ENCODE measurements at places on chromosomes 2 and 18.

GRCh38 chr2:86338778-86339295 lies 1.4 kb upstream of the REEP1 start:
- DNase-seq, result no peak

- no peak for DNase-seq
Observed at GRCh38 chr2:218833023-218833609, 1.5 kb upstream of the PRKAG3 start.

- DNase-seq, result no peak
Observed at GRCh38 chr2:163185160-163185559, 346.6 kb upstream of the KCNH7 start.

- DNase-seq, result no peak
Observed at GRCh38 chr18:21315741-21316197, 73.7 kb downstream of the GREB1L start.

GRCh38 chr2:25420820-25421237 lies 79.1 kb upstream of the DNMT3A start:
- no peak for DNase-seq

- no peak for DNase-seq
Observed at GRCh38 chr2:32402091-32402490, 45.3 kb downstream of the BIRC6 start.

DNA sequence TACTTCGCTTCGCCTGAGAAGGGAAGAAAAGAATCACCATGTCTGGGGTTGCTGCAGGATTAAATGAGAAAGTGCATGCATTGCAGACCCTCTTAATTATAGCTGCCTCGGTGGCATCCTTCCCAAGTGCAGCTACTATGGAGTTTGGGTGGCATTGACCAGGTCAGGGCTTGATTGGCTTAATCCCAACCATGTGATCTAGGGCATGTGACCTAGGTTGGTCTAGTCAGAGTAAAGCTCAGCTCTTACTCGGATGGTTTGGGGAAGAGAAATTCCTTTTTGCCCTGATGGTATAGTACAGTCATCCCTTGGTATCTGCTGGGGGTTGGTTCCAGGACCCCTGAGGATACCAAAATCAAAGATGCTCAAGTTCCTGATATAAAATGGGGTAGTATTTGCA lies 178.2 kb upstream of the RAB12 start:
- DNase-seq, result no peak

- no peak for DNase-seq
Observed at GRCh38 chr2:225471039-225471438, 71.5 kb downstream of the NYAP2 start.

DNA sequence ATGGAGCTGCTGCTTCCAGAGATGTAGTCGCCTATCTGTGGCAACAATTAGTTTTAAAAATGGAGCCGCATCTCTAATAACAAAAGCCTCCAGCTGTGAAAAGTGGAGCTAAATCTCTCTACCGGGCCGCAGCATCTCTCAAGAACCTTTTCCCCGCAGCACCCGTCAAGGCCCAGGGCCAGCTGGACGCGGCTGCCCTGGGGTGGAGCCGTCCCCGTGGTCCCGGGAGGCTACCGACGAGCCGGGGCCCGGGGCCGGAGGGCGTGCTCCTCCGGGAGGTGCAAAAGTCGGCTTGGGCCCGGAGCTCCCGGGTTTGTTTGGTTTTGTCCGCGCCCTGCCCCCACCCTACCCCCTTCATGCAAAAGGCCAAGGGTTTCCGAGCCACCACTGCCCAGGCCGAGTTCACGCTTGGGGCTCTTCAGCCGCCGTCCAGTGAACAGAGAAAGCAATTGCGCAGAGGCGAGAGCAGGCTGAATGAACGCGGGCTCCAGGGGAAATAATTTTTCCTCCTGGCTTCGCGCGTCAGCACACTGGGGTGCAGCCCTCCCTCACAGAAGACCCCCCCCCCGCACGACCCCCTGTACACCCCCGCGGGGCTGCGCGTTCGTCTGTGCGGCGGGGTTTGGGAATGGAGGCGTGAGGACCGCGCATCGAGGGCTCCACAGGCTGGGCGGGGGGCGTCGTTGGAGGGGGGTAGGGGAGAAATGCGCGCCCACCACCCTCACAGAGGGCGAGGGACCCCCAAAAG lies 557 bp upstream of the GREB1L start:
- DNase-seq, result no peak

DNA sequence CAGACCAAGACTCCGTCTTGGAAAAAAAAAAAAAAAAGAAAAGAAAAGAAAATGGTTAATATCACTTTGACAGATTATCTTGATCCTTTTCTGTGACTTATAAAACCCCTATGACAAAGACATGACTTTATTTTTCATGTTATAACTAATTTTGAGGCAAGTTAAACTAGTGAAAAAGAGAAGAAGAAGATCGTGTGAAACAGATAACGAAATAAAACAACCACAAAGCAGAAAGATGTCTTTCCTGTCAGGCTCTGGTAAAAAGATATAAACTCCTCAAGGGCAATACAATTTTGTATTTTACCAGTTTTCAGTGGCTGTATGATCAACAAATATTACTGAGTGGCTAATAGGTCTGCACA lies 13.4 kb upstream of the RBMS1 start:
- no peak for DNase-seq

Measured in cortex of kidney (tissue), 1 donor.